Testis (tissue), 5 donors: ENCODE measurements at places on chromosomes 3 and 15. TPM values are rescaled to one million over a fixed set of nuclear protein-coding genes. Genes with fewer than 3 reads are reported as not detected.

The NXPE3 gene
- polyA plus RNA-seq = 14.6 TPM

The CSPG4 gene
- polyA plus RNA-seq = 4.4 TPM

The CLDN11 gene
- polyA plus RNA-seq = 378 TPM

The CYFIP1 gene
- 50.9 TPM for polyA plus RNA-seq

The SLC12A8 gene
- 10.3 TPM for polyA plus RNA-seq

The SCN5A gene
- polyA plus RNA-seq = 0.73 TPM

The WDR82 gene
- 80.9 TPM for polyA plus RNA-seq

The HAPLN3 gene
- polyA plus RNA-seq = 5.6 TPM

The IL12A gene
- 0.57 TPM for polyA plus RNA-seq

DNA sequence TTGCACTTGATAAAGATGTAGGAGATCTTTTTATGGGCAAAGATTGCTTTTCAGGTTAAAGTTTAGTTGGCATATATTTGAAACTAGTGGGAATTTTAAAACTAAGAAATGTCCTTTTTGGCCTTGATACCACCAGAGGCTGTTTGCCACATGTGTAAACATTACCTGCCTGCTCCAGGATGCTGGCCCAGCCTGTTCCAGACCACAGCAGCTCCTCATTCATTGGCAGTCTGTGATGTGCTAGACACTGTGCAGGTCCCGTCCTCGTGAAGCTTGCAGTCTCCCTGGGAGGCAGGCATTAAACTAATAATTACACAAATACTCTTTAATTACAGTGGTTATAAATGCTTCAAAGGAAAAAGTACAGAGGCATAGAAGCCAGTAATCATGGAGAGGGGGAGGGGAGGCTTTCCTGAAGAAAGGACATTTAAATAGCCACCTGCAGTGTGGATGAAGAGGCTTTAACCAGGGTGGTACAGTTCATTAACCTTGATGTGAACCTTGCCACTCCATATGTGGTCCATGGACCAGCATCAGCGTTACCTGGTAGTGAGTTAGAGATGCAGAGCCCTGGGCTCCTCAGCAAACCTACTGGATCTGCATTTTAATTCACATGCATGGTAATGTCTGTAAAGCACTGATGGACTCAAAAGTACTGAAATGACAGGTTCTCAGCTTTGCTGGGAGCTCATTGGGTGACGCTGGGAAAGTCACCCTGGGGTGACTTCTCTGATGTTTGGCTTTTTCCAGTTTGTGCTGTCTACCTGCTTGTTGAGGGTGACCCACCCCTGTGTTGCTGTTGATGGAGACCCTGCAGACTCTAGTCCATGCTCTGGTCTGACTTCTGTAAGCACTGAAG, 5.3 kb downstream of the ZNF710 start:
- DNase-seq = no peak

GRCh38 chr3:166274351-166275023, 437.3 kb upstream of the BCHE start:
- DNase-seq = no peak

DNA sequence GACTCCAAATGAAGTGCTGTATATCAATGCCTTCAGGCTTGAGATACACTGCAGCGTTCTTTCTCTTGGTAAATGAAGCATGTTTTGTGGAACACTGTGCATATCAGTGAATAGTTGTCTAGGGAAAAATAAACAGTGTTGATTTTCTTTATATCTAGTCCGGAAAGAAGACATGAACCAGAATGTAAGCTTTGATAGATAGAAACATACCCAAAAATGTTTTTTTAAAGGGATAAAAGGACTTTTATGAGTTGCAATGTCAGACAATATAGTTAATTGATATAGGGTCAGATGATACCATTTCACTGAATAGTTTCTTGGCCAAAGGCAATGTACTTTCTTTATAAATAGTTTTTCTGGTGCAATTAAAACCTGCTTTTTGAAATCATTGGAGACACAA, 1037.8 kb downstream of the OTOL1 start:
- DNase-seq = no peak
